GM23338 (cell line): ENCODE measurements at places on chromosomes 7 and 10. TPM values are rescaled to one million over a fixed set of nuclear protein-coding genes. Genes with fewer than 3 reads are reported as not detected.
A peak's percentile ranks its signal among the peaks of the same experiment; 100 is the strongest.

The MRPS24 gene
- 82.9 and 91.2 TPM in 2 replicates for total RNA-seq

The CALML3 gene
- total RNA-seq: not detected in 2 replicates

The LRIT1 gene
- total RNA-seq: 0.07 TPM in 1 of 2 replicates, not detected in the other

The EIF4EBP2 gene
- total RNA-seq: 131 and 138 TPM in 2 replicates

The CHST15 gene
- total RNA-seq: 10.9 and 11.2 TPM in 2 replicates

The CALHM1 gene
- 0.93 TPM in 1 of 2 replicates, not detected in the other for total RNA-seq

- no peaks in the 10 kb centered on the region for H3K4me1 ChIP-seq
- no peaks in the 10 kb centered on the region for H3K27me3 ChIP-seq
- H3K4me3 ChIP-seq: no peak overlapping the region
- DNase-seq: no peak
Measured at GRCh38 chr10:118531105-118531852, 64.2 kb downstream of the PRLHR start.

DNA sequence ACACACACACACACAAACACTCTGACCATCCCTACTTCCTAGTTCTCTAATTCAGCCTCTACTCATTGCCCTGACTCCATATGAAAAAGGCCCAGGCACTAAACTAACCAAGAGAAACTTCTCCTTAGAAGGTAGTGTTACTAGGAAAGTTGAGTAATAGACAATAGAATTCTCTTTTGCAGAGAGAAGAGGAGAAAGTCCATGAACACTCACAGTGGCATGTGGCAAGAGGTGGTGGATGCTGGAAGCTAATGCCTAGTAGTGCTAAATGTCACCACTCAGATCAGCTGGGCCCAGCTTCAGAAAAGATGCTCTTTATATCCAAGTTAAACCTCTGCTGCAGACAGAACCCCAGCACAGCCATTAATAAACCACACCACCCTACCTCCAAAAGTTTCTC lies 58.2 kb downstream of the SORBS1 start:
- peaks cover 43% of the 10 kb centered on the region for H3K4me1 ChIP-seq
- no peaks in the 10 kb centered on the region for H3K27me3 ChIP-seq
- no peak for DNase-seq
- no peaks in the 10 kb centered on the region for H3K36me3 ChIP-seq
- no peak overlapping the region for H3K4me3 ChIP-seq

DNA sequence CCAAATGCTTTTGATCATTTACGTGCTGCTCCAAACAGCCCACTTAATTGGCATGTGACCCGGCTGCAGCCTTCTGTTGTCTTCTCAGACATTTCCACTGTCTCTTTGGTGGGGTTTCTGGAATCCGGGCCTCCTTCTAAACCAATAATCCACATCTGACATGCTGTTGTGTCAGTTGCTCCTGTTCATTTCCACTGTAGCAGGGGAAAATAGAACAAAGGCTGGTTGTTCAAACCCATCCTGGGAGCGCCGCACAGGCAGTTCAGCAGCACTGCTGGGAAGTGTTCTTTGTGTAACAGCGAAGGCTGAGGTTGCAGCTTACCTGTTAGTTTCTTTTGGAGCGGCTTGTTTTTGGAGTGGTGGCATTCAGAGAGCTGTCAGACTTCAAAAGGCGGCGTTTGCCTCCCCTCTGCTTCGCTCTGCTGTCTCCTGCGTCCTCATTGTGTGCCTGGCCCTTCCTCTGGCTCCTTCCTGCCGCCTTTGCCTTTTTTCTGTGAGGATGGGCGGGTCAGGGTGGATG lies 149.4 kb downstream of the SNX10 start:
- H3K27ac ChIP-seq: no peak overlapping the region
- no peaks in the 10 kb centered on the region for H3K27me3 ChIP-seq
- H3K4me1 ChIP-seq: peaks cover 14% of the 10 kb centered on the region
- DNase-seq: peak; percentile 53
- H3K4me3 ChIP-seq: peak overlapping the region; percentile 15; the same call in 1 of the 2 replicates

DNA sequence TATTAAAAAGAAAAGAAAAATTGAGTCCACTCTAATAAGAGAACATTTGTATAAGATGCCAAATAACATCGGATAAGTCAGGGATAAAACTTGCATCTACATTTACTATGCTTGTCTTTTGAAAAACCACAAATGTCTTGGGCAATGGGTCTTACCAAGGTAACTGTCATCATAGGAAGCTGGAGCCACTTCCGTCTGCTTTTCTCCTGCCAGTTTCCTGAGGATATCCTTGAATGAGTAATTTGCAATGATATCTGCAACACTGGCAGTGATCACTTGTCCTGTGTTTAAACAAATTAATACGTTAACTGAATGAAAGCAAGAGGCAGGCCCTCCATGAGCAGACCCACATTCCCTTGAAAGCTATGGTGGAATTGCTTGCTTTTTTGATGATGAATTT lies 47.3 kb downstream of the ITGA8 start:
- no peaks in the 10 kb centered on the region for H3K27me3 ChIP-seq
- no peaks in the 10 kb centered on the region for H3K4me1 ChIP-seq
- no peaks in the 10 kb centered on the region for H3K36me3 ChIP-seq

- H3K36me3 ChIP-seq: no peaks in the 10 kb centered on the region
- H3K4me1 ChIP-seq: no peaks in the 10 kb centered on the region
- DNase-seq: no peak
- H3K27me3 ChIP-seq: no peaks in the 10 kb centered on the region
Measured at GRCh38 chr7:2971914-2972834, 71.5 kb downstream of the CARD11 start.

GRCh38 chr7:115951547-115951946 lies 79.0 kb downstream of the TFEC start:
- no peaks in the 10 kb centered on the region for H3K36me3 ChIP-seq
- H3K27ac ChIP-seq: no peak overlapping the region
- no peak overlapping the region for H3K4me3 ChIP-seq
- DNase-seq: no peak
- H3K4me1 ChIP-seq: no peaks in the 10 kb centered on the region

GRCh38 chr7:12369756-12370155 lies 33.9 kb downstream of the VWDE start:
- H3K27ac ChIP-seq: 0 out of 2 replicates have a peak overlapping the region, but pooled peaks have one; percentile 12
- no peaks in the 10 kb centered on the region for H3K27me3 ChIP-seq
- DNase-seq: no peak
- H3K4me3 ChIP-seq: no peak overlapping the region
- peaks cover 11% of the 10 kb centered on the region for H3K36me3 ChIP-seq

DNA sequence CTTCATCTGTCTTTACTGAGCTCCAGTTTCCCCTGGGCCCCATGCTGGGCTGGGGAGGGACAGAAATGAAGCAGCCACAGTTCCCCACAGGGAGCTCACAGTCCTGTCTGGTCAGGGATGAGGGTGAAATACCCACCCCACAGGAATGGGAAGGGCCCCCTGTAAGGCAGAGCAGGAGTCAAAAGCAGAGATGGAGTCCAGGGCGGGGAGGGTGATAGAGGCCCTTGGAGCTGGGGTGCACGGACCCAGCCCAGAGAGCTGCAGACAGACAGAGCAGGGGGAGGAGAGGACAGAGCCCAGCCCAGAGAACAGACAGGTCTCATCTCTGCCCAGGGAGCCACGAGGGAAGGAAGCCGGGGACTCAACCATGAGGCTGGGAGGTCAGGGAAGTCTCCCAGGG lies 34.9 kb upstream of the ZNF488 start:
- no peak overlapping the region for H3K4me3 ChIP-seq
- H3K27ac ChIP-seq: no peak overlapping the region
- no peaks in the 10 kb centered on the region for H3K36me3 ChIP-seq

GRCh38 chr7:81488210-81488609 lies 281.6 kb downstream of the HGF start:
- no peaks in the 10 kb centered on the region for H3K4me1 ChIP-seq
- H3K4me3 ChIP-seq: no peak overlapping the region
- no peaks in the 10 kb centered on the region for H3K27me3 ChIP-seq
- no peaks in the 10 kb centered on the region for H3K36me3 ChIP-seq
- H3K27ac ChIP-seq: no peak overlapping the region

DNA sequence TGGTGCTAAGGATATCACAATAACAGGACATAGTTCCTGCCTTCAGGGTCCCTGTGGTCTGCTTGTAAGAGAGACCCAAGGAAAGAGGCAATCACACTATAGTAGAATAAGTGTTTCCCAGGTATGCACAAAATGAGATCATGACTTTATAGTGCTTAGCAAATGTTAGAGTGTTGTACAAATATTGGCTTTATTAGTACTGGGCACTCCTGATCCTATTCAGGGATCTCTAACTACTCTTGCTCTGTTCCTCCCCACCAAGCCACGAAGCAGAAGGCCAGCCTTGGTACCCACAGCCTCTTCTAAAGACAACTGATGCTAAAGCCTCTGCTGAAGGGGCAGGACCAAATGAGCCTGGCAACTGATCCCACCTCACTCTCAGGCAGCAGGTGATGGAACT lies 75.1 kb downstream of the HERPUD2 start:
- DNase-seq: no peak
- H3K4me1 ChIP-seq: no peaks in the 10 kb centered on the region; the same call in 1 of the 2 replicates
- no peaks in the 10 kb centered on the region for H3K36me3 ChIP-seq
- no peak overlapping the region for H3K27ac ChIP-seq
- no peak overlapping the region for H3K4me3 ChIP-seq
- H3K27me3 ChIP-seq: no peaks in the 10 kb centered on the region

DNA sequence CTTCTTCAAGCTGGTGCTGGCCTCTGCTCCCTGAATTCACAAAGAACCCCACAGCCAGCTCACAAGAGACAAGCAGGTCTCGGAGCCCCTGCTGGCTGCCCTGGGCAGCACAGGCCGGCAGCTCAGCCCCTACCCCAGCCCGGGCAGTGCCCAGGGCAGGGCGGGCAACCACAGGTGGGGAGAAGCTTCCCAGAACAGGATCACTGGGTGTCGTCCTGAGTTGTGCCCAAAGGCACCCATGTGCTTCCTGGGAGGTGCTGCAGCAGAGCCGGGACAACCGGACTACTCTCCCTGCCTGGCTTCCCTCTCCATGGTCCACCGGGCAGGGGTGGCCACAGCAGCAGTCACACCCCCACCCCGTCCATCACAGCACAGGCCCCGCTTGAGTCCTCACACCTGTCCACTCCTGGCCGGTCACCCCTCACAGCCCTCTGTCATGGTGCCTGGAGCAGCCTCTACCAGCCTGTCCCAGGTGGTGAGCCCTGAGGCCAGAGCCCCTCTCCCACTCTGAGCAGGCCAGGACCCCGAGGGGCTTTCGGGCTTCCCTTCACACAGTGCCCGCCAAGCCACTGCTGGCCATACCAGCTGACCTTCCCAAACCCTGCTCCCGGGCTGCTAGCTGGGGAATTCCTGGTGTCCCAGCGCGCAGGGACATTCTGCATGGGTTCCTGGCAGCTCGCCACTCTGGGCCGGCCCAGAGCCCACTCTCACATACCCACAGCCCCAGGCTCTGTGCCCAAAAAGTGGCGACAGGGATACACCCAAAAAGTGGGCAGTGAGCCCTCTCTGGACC lies 3.1 kb downstream of the RASGEF1A start:
- DNase-seq: peak; percentile 53
- no peak overlapping the region for H3K4me3 ChIP-seq
- H3K36me3 ChIP-seq: no peaks in the 10 kb centered on the region
- no peaks in the 10 kb centered on the region; the same call in 1 of the 2 replicates for H3K4me1 ChIP-seq
- no peak overlapping the region for H3K27ac ChIP-seq

GRCh38 chr10:62182595-62182994 lies 86.0 kb downstream of the RTKN2 start:
- no peaks in the 10 kb centered on the region; the same call in 1 of the 2 replicates for H3K36me3 ChIP-seq
- no peaks in the 10 kb centered on the region for H3K27me3 ChIP-seq
- no peak for DNase-seq
- no peak overlapping the region for H3K27ac ChIP-seq
- peaks cover 5% of the 10 kb centered on the region; the same call in 1 of the 2 replicates for H3K4me1 ChIP-seq

DNA sequence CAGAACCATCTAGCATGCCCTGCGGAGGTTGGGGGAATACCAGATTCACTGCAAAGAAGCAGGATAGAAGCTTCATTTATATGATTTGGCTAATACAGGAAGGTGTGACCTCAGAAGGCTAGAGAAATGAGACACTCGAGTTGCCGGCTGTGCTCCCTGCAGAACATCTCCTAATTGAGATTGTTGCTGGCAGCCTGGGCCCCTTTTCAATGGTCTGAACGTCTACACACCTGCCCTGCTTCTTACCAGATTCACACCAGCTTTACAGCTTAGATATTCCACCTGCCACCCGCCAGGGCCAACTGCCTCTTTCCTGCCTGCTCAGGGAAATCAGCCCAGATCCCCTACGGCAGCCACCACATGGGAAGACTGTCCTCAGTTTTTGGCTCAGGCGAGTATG lies 475.3 kb upstream of the AUTS2 start:
- no peaks in the 10 kb centered on the region; the same call in 1 of the 2 replicates for H3K36me3 ChIP-seq
- H3K4me3 ChIP-seq: no peak overlapping the region
- no peaks in the 10 kb centered on the region for H3K4me1 ChIP-seq
- H3K27me3 ChIP-seq: no peaks in the 10 kb centered on the region
- DNase-seq: no peak

GRCh38 chr10:70380350-70381135 lies 1.9 kb downstream of the LRRC20 start:
- no peaks in the 10 kb centered on the region for H3K36me3 ChIP-seq
- H3K27me3 ChIP-seq: peaks cover 13% of the 10 kb centered on the region
- H3K27ac ChIP-seq: no peak overlapping the region
- H3K4me3 ChIP-seq: peak overlapping the region; percentile 89; the same call in 1 of the 2 replicates
- no peak for DNase-seq
- H3K4me1 ChIP-seq: peaks cover 18% of the 10 kb centered on the region; the same call in 1 of the 2 replicates

DNA sequence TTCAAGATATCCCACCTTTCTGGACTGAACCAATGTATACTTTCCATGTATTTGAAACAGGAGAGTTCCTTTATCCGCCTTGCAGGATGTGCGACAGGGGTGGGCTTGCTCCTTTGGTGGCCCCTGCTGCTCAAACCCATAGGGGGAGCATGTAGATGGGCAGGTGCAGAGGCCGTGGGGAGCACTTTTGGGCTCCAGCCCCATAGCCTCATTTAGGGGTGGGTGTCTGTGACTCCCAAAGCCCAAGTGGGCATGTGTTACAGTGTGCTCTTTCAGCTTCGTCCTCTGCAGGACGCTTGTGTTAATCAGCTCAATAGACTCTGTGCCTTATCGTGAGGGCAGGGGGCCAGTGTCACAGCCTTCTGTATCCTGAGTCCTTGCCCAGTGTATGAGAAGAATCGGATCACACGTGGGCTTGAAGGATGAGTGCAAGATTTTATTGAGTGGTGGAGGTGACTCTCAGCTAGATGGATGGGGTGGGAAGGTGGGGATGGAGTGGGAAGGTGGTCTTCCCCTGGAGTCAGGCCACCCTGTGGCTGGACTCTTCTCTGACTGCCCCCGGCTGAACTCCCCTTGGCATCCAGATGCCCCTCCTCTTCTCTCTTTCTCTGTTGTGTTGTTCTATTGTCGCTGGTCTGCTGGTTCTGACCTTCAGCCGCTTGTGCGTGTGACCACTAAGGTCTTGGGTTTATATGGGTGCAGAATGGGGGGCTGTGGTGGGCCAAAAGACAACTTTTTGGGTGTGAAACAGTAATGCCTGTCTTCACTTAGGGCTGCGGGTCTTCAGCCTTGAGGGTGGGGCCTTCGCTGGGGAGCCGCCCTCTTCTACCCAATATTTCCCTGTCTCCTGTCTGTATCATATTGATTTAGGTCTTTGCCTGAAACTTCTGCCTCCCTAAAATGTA lies 262.2 kb downstream of the GLRX3 start:
- DNase-seq: no peak
- no peaks in the 10 kb centered on the region; the same call in 1 of the 2 replicates for H3K36me3 ChIP-seq
- no peak overlapping the region for H3K4me3 ChIP-seq

DNA sequence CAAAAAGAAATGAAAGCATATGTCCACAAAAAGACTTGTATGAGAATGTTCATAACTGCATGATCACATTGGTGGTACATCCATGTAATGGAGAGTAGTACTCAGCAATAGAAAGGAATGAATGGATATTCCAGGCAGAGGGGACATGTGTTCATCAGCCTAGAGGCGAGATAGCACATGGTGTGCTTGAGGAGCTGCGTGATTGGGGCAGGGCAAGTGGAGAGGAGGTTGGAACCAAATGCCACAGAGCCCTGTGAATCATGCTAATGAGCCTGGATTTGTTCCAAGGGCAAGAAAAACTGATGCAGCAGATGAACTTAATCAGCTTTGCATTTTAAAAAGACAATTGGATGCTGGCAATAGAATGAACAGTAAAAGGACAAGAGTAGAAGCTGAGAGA lies 73.3 kb downstream of the C10orf90 start:
- H3K4me1 ChIP-seq: peaks cover 6% of the 10 kb centered on the region; the same call in 1 of the 2 replicates
- H3K27ac ChIP-seq: no peak overlapping the region
- no peaks in the 10 kb centered on the region for H3K27me3 ChIP-seq
